Cortex of kidney (tissue), 1 donor: ENCODE measurements at places on chromosomes 1 and 21.

DNA sequence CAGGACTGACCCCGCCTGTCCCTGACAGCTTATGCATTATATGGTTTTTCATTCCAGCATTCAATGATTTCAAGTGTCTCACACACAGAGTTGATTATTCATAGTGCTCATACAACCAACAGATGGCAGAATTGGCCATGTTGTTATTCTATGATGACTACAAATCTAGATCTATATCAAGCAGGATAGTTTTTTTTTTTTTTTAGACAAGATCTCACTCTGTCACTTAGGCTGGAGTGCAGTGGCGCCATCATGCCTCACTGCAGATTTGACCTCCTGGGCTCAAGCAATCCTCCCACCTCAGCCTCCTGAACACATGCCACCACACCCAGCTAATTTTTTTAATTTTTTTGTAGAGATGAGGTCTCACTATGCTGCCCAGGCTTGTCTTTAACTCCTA lies 40.1 kb upstream of the LRRC8D start:
- no peak for DNase-seq

- DNase-seq, result no peak
Observed at GRCh38 chr1:51482881-51483280, 36.2 kb downstream of the EPS15 start.

- no peak for DNase-seq
Observed at GRCh38 chr21:25390701-25391100, 216.6 kb downstream of the MRPL39 start.

DNA sequence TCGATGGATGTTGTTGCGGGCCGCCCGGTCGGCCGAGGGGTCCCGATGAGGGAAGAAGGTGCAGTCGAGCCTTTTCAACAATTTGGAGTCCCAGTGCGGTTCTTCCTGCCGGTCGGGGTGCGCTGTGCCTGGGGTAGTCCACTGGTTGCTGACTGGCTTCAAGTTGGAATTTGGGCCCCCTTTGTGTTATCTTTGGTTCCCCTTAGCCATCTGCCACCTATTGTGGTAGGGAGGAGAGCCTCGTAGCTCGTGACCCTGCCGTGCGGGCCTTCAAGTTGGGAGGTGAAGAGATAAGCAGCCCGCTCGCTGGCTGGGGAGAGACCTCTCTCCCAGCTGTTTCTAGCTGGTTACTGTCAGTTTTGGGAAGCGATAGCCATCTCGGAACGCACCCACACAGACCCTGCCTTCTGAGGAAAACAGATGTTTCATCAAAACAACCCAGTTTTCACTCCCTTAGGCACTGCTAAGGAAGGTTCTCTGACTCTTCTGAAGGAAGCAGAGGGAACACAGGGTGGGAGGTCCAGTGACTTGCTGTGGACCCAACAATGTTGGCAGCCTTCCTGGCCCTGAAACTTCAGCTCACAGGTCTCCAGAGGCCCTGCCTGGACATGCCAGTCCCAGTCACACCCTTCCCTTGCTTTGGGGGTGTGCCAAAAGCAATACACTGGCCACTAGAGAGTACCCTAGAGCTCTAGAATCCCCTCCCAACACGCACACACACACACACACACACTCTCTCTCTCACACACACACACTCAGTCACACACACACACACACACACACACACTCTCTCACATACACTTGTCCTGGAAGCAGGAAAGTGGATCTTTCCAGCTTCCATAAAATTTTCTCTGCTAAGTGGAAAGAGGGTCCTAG lies 1.0 kb downstream of the BTG2 start:
- DNase-seq, result no peak

DNA sequence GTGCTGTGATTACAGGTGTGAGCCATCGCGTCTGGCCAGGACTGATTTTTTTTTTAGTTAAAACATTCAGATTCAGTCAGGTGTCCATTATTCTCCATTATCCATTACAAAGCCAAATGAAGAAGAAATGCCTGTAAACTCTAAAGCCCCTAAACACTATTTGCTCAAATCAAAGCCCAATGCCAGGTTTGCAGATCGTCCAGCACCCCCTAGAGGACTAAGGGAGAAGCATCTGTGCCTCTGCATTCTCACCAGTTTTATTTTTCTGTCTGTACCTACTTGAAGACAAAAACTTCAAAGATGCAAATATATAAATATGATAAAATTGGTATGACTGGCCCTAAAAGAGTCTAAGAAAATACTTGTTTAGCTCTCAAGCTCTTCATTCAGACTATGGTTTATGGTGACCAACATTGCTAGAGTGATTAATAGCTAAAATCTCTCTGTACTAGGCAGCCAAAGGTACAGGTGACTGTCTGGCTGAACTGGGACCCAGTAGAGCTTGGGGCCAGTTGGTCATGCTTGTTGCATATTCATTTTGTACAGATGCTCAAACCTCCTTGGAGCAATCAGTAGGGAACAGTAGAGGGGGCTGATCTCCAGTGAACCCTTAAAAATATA lies 138.4 kb downstream of the SYT2 start:
- no peak for DNase-seq

- no peak for DNase-seq
Observed at GRCh38 chr1:17176306-17177061, 28.4 kb upstream of the PADI1 start.
